T47D (cell line): ENCODE measurements at places on chromosomes 5 and 9.

DNA sequence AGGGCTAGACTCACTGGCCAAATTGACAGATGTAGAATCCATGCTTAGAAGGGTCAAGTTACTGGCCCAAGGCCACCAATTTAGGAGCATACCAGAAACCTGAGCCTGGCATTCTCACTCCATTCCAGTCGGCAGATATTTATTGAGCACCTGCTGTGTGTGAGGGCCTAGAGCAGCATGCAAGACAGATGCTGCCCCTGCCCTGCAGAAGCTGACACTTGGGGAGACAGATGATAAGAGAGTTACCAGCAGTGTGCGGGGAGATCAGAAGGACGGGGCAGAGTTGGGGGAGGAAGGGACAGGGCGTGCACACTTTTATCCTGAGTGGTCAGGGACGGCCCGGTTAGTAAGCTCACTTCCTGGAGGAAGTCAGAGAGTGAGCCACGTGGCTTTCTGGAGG is 111.5 kb upstream of the RAPGEF1 start:
- DNase-seq = no peak

DNA sequence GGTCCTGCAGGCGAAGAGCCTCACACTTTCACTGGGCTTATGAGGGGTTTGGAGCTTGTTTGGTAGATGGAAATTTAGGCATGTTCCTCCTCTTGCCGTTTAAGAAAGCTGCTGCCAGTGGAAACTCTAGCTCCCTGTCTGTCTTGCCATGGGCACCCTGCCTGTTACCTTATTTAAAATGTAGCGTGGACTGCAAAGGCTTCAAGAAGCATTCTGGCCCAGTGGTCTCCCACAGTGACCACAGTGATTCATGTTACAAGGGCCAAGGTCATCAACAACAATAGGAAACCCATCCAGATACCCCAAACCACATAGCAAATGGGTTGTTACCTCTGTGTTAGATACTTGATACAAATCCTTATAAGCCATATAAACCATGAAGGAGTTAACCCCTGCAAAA is 96.6 kb downstream of the DPYSL3 start:
- no peak for DNase-seq

GRCh38 chr9:36835271-36835996 is 198.6 kb downstream of the PAX5 start:
- no peak for DNase-seq

- DNase-seq = no peak
Measured at GRCh38 chr5:115573133-115573532, 28.6 kb upstream of the FEM1C start.

GRCh38 chr5:34053133-34053532 is 10.1 kb upstream of the C1QTNF3 start:
- DNase-seq = no peak

GRCh38 chr5:130692770-130693169 is 472.3 kb downstream of the HINT1 start:
- no peak for DNase-seq

- no peak for DNase-seq
Measured at GRCh38 chr9:136437839-136438547, 1.7 kb downstream of the INPP5E start.

- DNase-seq = no peak
Measured at GRCh38 chr5:141966275-141966962, 2.5 kb upstream of the RNF14 start.

DNA sequence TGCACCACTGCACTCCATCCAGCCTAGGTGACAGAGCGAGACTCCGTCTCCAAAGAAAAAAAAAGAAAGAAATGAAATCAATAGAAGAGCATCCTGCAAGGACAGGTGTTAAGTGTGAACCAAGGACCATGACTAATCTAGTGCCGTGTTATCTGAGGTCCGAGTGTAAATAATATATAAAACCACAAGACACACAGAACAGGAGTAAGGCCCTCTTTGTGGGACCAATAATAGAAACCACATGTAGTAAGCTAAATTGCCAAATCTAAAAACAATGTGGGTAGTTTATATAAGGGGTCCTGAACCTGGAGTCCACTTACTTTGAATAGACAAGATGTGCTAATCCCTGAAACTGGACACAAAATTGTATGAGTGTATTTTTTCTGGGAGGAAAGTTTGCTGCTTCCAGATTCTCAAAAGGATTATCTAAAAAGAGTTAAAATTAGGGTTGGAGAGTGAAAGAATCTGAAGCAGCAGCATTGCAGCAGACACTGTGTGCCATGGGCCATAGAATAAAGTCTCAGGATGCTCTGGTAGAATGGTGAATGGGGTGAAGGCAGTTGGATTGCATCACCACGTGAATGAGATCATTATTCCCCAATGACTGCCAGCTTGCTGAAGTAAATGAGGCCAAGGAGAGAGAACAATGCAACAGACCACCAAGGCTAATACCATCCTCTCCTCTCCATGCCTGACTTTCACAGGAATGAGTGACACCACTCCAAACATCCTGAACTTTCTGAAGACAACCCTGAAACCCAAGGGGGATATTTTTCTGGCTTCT is 222.7 kb downstream of the DCP2 start:
- DNase-seq = no peak

GRCh38 chr9:104961701-104962359 is 33.9 kb upstream of the ABCA1 start:
- no peak for DNase-seq

- DNase-seq = no peak
Measured at GRCh38 chr9:71607461-71607881, 160.8 kb downstream of the CEMIP2 start.

GRCh38 chr9:94622087-94622800 is 17.1 kb downstream of the FBP1 start:
- no peak for DNase-seq

DNA sequence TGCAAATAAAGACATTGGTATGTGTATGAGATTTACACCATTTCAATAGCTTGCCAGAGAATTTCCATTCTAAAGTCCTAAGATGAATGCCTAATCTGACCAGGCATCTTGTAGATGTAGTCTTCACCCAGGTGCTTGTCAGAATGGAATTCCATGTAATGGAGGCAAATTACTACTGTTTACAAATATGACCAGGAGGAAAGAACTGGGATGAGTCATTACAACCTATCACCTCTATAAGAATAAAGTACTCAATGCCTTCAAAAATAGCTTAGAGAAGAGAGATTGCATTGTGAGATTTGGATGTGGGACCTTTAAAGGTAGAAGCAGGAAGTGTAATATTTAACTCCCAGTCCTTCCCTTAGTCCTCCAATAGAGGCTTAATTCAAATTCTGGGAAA is 507.0 kb upstream of the PTGER4 start:
- peak; percentile 24 for DNase-seq

GRCh38 chr5:158174918-158175851 is 316.2 kb upstream of the CLINT1 start:
- DNase-seq = peak; percentile 81
